Hematopoietic multipotent progenitor cell treated with erythropoietin and hydrocortisone succinate and interleukin-3 and kit ligand, for 15 days (in vitro differentiated cells): ENCODE measurements at places on chromosomes 13 and 19.
A peak's percentile ranks its signal among the peaks of the same experiment; 100 is the strongest.

- DNase-seq: peak; percentile 11
These were observed 17.9 kb downstream of the PPP1R37 start for GRCh38 chr19:45110851-45111266.

- no peak for DNase-seq
These were observed 7.0 kb upstream of the POMP start for GRCh38 chr13:28651810-28652401.

GRCh38 chr13:50932091-50932490, 22.5 kb downstream of the RNASEH2B start:
- DNase-seq: peak; percentile 50

DNA sequence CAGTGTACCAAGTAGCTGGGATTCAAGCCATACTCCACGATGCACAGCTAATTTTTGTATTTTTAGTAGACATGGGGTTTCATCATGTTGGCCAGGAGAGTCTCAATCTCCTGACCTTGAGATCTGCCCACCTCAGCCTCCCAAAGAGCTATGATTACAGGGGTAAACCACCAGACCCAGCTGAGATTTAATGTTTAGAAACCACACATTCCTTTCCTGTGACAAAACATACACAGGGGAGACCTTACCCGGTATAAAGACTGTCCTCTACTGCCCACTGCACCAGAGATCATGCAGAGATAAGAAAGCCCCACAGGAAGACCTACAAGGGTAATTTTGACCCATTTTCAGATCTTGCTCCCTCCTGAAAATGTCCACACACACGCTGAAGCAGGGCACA, 22.8 kb upstream of the ZNF83 start:
- DNase-seq: no peak

DNA sequence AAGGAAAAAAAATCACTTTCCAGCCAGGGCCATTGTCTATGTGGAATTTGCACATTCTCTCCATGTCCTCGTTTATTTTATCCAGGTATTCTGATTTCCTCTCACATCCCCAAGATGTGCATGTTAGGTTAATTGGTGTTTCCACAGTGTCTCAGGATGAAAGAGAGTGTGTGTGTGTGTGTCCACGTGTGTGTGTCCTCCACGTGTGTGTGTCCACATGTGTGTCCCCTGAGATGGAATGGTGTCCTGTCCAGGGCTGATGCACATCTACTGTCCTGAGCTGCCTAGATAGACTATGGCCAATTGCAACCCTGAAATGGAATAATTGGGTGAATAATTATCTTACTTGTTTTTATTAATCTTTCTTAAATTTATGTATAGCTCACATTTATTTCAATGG, 2436.5 kb downstream of the PCDH9 start:
- DNase-seq: no peak

DNA sequence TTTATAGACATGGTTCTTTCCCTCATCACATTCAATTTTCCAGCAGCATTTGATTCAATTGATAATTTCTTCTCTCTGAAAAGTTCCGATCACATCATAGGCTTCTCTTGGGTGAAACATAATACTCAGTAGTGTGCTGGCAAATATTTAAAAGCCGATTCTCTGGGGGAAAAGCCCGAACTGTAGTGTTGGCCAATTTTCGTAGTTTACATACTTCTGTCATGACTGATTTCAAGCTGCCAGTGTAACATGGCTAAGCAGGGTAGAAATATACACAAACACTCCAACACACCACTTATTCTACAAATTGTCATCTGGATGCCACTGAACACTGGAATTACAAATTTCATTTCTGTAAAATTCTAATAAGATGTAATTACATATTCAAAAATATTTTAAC, 56.1 kb upstream of the FREM2 start:
- no peak for DNase-seq
